ENCODE measurements at places on chromosomes 11 and 22.
A peak's percentile ranks its signal among the peaks of the same experiment; 100 is the strongest.

- DNase-seq = peak; percentile 62
Measured at GRCh38 chr22:40436505-40437431, 66.4 kb downstream of the SGSM3 start.

DNA sequence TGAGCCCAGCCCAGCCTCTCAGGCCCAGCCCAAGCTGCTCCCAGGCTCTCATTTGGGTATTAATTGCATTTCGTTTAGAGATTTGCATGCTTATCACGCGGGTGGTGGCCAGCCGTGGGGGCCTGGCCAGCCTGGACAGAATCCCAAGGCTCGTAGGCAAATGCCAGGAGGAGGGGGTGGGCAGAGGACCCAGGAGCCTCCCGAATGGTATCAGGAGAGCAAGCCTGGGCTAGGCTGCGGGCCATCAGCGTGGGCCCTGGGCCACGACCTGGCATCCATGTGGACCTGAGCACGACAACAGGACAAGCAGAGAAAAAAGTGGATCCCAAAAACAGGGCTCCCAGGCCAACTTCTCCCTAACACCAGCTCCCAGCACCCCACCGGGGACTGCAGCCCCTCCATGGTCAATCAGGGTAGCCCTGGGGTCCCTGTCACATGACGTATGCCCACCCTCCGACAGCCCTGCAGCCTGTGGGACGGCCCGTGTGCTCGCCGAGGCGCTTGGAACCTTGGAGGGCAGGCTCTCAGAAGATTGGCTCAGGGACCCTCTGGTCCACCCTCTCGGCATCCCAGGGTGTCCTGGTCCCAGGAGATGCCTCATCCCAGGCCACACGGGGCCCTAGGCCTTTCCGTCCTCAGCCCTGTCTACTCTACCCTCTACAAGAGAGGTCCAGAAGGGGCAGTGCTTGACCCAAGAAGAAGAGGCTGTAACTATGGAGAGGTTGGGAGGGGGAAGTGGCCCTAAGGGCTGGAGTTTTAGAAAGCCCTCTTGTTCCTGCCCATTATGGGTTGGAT is 8.8 kb downstream of the ASCL2 start:
- DNase-seq = no peak

DNA sequence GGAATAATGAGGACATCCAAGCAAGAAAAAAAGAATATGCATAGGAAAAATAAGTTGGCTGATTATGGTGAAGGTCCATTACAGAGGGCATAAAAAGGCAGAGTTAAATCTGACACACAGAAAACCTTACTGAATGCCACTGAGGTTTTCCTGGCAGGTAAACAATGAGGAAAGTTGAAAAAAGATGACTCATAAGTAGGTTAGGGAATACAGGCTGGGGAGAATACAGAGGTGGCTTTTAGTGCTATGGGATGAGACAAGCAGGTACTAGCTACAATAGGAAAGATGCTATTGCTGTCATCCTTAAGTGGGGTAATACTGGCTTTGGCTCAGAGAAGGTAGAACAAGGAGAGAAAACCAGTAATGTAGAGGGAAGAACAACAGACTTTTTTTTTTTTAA is 44.7 kb downstream of the CSTF3 start:
- no peak for DNase-seq

DNA sequence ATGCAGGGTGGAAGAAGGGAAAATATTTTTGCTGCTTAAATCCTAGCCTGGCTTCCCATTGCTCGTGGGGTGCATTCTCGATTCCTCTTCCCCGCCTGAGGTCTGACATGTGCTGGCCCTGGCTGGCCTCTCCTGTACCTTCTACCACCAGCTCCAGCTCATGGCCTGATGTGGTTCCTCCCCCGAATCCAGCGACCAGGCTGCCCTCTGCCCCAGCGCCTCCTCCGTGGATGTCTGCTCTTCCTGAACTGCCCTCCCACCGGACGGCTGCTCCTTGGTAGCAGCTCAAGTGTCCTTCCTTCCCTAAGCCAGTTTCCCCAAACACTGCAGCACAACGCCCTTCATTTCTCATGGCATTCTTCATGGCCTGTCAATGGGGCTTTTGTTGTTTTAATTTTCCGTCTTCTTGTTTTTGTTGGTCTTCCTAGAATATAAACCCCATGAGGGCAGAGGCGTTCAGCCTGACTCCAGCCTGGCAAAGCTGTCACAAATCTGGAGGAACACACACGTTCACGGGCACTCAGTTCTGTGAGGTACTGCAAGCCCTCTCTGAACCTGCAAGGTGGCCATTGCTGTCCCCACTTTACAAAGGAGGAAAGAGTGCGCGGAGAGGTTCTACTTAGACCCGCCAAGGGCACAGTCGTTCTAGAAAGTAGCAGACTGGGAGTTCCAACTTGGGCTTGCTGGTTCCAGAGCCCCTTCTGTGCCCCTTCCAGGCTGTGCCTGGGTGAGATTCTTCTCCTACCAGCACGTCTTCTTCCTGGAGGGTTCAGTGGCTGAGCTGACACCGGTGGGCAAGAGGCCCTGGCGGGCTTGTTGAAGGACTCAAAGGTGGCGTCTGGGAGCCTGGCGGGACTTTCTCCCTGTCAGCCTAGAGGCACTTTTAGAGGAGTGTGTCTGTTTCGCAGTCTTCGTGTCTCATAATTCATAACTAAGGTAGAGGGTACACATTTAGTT is 953 bp upstream of the LRP5 start:
- no peak for DNase-seq

- peak; percentile 87 for DNase-seq
Measured at GRCh38 chr11:69497221-69497787, 15.8 kb downstream of the LINC01488 start.

GRCh38 chr11:110860461-110860860 is 148.2 kb upstream of the ARHGAP20 start:
- no peak for DNase-seq

DNA sequence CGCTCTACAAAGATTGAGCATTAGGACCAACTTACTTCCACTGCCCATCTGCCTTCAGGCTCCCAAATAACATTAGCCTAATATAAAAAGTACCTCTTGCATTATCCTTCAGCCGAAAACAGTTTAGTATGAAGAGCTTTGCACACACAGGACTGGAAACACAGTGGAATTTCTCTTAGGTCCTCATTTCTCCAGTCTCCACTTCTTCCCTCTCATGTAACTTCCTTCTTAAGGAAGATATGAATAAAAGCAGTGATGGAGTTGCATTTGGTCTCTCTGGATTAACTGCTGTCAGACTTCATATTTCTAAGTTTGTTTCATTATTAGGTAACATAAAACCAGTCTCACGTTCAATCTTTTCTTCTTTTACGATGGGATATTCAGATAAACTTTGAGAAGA is 5.6 kb upstream of the MPEG1 start:
- no peak for DNase-seq

DNA sequence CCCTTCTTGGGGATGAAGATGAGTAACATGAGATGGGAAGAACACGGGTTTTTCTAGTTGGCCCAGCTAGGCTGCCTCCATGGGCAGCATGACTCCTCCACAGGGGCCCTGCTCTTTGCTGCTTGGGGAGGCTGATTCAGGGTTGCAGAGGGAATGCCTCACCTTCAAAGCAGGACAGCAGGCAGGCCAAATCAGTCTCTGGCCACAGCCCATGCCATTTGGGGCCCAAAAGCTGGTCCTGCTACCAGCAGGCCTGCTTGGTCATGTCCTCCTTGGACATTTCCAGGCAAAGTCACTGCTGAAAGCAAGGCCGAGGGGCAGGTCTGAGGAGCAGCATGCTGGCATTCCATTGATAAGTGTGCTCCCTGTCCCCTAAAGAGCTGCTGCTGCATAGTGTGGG is 13.8 kb upstream of the MAPK8IP1 start:
- DNase-seq = no peak

DNA sequence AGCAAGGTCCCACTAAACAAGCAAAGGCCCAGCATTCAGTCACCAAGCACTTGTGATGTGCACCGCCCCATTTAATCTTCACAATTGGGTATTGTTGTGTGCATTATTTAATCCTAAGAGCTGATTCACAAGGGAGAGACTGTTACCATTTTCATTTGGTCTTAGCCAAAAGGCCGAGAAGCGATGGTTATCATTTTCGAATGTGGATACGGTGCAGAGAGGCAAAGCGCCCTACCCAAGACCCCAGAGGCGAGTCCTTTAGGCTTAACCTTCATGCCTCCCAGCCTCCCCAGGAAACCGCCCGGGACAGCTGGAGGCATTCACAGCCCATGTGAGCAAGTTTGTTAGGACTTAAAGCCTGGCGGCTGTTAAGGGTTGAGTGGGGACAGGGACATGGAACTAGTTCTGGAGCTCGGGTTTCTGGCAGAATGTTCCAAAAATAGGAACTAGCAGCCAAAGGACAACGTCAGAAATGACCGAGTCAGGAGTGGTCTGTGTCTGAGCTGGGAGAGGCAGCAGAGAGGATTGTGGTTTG is 13.0 kb upstream of the UPK3A start:
- no peak for DNase-seq

GRCh38 chr22:45101515-45102227 is 62.1 kb upstream of the NUP50 start:
- peak; percentile 71 for DNase-seq

- no peak for DNase-seq
Measured at GRCh38 chr11:688681-689080, 6.3 kb downstream of the DEAF1 start.

- no peak for DNase-seq
Measured at GRCh38 chr11:126700768-126701519, 299.6 kb downstream of the KIRREL3 start.

- no peak for DNase-seq
Measured at GRCh38 chr11:133191931-133192330, 340.4 kb downstream of the OPCML start.

- no peak for DNase-seq
Measured at GRCh38 chr11:72637198-72637597, 37.0 kb downstream of the PDE2A start.

GRCh38 chr11:67025750-67026149 is 2.8 kb downstream of the SYT12 start:
- DNase-seq = no peak

DNA sequence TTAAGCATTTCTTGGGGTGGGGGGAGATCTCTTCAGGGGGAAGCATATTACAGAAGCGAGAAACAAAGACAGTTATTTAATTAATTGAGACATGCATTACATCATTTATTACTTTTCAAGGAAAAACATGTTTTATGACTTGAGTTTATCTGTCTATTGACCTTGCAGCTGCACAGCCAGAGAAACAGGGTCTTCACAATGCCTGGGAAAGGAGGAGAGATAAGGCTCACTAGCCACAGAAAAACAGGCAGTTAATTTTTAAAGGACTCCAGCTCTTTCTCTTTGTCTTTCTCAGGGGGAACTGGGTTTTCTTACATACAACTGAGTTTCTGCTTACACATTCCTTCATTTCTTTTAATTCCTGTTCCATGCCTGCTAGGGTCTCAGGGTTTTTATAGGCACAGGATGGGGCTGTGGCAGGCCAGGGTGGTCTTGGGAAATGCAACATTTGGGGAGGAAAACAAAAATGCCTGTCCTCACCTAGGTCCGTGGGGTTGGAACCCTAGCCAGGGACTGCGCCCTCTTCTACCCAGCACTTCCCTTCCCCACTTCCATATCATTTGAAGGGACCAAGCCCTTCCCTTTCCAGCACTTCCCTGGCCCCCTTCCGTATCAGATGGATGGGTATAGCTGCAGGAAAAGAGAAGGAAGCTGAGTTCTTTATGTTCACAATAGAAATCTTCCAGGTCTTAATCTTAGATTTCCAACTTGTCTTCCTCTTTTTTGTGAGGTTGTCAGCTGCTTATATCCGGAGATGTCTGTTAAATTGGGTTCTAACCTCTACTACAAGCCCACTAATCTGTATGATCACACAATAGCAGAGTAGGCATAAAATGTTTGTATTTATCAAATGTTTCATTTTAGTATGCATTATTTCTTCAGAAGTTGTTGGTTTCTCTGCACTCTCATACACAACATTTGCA is 38.3 kb downstream of the BIRC2 start:
- no peak for DNase-seq

GRCh38 chr11:43282607-43283440 is 29.0 kb upstream of the API5 start:
- peak; percentile 65 for DNase-seq

DNA sequence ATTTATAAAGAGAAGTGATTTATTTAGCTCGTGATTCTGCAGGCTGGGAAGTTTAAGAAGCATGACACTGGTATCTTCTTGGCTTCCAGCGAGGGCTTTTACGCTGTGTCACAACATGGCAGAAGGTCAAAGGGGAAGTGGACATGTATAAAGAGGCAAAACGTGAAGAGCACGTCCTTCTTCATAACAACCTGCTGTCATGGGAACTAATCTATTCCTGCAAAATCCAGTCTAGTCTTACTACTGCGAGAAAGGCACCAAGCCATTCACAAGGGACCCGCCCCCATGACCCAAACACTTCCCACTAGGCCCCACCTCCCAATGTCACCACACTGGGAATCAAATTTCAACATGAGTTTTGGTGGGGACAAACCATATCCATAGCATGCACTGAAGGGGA is 58.3 kb downstream of the AMOTL1 start:
- DNase-seq = peak; percentile 28

GRCh38 chr11:64593156-64594105 is 2.4 kb downstream of the SLC22A12 start:
- peak; percentile 17 for DNase-seq

- no peak for DNase-seq
Measured at GRCh38 chr22:47289336-47289985, 527.0 kb downstream of the TBC1D22A start.
